ENCODE measurements at places on chromosomes 2 and 18. TPM values are rescaled to one million over a fixed set of nuclear protein-coding genes. Genes with fewer than 3 reads are reported as not detected.

- no peaks in the 10 kb centered on the region for H3K36me3 ChIP-seq
- no peak overlapping the region for H3K4me3 ChIP-seq
- no peaks in the 10 kb centered on the region for H3K27me3 ChIP-seq
- no peak for DNase-seq
- H3K27ac ChIP-seq = no peak overlapping the region
Measured at GRCh38 chr2:219697811-219698747, 70.6 kb downstream of the SLC4A3 start.

GRCh38 chr2:158091647-158092046 lies 10.0 kb upstream of the UPP2 start:
- no peak overlapping the region for H3K27ac ChIP-seq
- no peaks in the 10 kb centered on the region for H3K36me3 ChIP-seq
- H3K4me3 ChIP-seq = no peak overlapping the region
- no peaks in the 10 kb centered on the region for H3K4me1 ChIP-seq
- DNase-seq = no peak

DNA sequence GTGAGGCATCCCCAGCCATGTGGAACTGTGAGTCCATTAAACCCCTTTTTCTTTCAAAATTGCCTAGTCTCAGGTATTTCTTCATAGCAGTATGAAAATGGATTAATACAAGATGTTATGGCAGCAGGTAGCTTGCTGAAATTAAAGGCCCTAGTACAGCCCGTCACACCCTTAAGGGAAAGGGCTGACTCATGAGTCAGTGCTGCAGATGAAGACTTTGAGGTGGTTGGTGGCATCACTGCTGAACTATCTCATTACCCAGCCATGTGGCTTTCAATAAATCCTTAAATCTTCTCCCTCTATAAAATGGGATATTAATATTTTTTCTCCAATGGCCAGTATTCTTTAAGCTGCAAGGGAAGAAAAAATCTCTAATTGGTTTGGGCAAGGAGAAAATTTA lies 226.1 kb upstream of the CCDC68 start:
- H3K27me3 ChIP-seq = 0 out of 2 replicates have a peak, but pooled peaks cover 4% of the 10 kb centered on the region
- no peak for DNase-seq
- no peaks in the 10 kb centered on the region for H3K36me3 ChIP-seq
- H3K27ac ChIP-seq = no peak overlapping the region

The TUBA4B gene
- total RNA-seq = not detected

DNA sequence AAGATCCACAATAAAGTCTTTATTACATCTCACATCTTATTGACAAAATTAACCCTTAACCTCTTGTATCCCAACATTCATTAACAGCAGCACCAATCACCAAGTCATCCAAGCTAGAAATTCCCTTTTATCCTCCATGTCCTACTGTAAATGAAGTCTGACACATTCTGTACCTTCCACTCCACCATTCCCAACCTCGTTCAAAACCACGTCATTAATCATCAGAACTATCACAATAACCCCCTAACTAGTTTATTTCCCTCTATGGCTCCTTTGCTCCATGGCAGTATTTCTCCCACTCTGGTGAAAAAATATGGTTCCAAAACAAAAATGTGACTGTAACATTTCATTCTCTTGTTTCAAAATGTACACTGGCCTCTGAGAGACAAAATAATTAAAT lies 1626.2 kb downstream of the LRP1B start:
- no peaks in the 10 kb centered on the region for H3K27me3 ChIP-seq
- DNase-seq = no peak
- H3K27ac ChIP-seq = no peak overlapping the region
- no peaks in the 10 kb centered on the region for H3K36me3 ChIP-seq
- no peaks in the 10 kb centered on the region for H3K4me1 ChIP-seq
- no peak overlapping the region for H3K4me3 ChIP-seq

GRCh38 chr2:67684991-67685390 lies 287.9 kb downstream of the ETAA1 start:
- no peak overlapping the region for H3K27ac ChIP-seq
- DNase-seq = no peak
- no peaks in the 10 kb centered on the region for H3K27me3 ChIP-seq

The STPG4 gene
- total RNA-seq = not detected

GRCh38 chr2:113926314-113926713 lies 36.4 kb downstream of the ACTR3 start:
- no peak for DNase-seq
- H3K4me1 ChIP-seq = no peaks in the 10 kb centered on the region
- H3K27me3 ChIP-seq = no peaks in the 10 kb centered on the region
- no peak overlapping the region for H3K27ac ChIP-seq
- peaks cover 80% of the 10 kb centered on the region for H3K36me3 ChIP-seq

DNA sequence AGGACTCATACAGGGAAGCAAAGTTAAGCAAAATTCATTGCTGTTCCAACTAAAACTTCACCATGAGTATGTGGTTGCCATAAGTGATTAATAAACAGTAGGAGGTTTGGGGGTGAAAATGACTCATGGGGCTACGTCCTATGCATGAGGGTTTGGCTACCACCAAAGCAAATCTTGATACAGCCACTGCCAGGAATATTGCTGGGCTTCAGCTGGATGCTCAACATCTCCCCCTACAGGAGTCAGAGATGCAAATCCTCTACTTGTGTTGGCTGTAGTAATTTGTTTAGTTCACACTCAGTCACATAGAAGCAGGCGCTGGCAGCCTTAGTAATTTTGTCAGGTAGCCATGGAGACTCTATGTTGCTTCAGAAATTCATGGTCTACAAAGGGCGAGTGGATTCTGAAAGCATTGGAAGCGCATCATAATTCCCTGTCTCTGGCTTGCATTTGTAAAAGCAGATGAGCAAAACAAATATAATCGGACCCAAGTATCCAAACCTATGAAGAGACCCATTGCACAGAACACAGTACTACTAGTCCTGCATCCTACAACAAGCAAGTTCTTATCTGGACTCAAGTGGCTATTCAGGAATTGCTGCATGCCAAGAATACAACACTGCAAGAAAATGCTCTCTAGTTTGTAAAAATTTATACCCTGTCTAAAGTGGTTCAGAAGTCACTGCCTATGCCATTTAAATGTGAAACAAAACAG lies 76.0 kb downstream of the CD28 start:
- H3K27ac ChIP-seq = peak overlapping the region; percentile 52
- no peak overlapping the region for H3K4me3 ChIP-seq
- peak; percentile 34 for DNase-seq
- H3K4me1 ChIP-seq = peaks cover 22% of the 10 kb centered on the region

DNA sequence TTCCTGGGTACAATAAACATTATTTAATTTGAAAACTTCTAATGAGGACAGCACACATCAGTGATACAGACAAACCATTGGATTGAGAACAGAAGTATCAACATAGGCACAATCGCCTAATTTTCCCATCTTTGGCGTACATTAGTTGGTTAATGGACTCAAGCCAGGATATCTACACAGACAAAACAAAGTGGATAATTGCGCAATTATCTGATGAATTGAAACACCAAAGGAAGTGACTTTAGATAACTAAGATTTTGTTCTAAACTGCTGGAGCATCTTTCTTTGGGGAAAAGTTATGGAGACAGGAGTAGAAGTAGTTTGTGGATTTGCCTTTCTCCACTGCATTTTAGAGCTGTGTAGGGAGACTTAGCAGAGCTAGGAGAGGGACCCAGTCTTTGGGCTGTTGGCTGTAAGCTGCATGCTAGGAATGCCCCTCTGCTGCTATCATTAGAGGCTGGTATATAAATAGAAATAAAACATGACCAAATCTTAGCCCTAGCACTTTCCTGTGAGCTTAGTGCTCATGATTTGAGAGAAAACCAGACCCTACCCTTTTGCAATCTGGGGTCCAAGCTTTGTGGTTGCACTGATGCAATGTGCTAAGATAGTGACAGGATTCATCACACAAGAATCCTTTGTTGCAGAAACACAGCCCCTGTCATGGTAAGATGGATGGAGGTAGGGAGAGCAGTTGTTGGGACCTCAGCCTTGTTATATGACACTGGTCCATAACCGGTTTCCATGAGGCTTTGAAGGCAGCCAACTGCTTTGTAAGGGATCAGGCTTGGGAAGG lies 264.5 kb upstream of the PIK3C3 start:
- no peaks in the 10 kb centered on the region for H3K36me3 ChIP-seq
- no peak overlapping the region for H3K27ac ChIP-seq
- H3K27me3 ChIP-seq = no peaks in the 10 kb centered on the region

- no peak for DNase-seq
- H3K27ac ChIP-seq = no peak overlapping the region
- H3K4me1 ChIP-seq = no peaks in the 10 kb centered on the region
- H3K4me3 ChIP-seq = no peak overlapping the region
- H3K27me3 ChIP-seq = no peaks in the 10 kb centered on the region
Measured at GRCh38 chr2:145137211-145137610, 617.3 kb upstream of the ZEB2 start.

GRCh38 chr2:18153741-18154140 lies 275.3 kb downstream of the KCNS3 start:
- H3K4me1 ChIP-seq = no peaks in the 10 kb centered on the region
- no peaks in the 10 kb centered on the region for H3K36me3 ChIP-seq
- no peak for DNase-seq

The LYPD6B gene
- 35.7 TPM for total RNA-seq
